ENCODE measurements at places on chromosomes 5 and 9. TPM values are rescaled to one million over a fixed set of nuclear protein-coding genes. Genes with fewer than 3 reads are reported as not detected.

GRCh38 chr5:93735378-93735777 lies 6.0 kb downstream of the POU5F2 start:
- H3K4me1 ChIP-seq, result no peaks in the 10 kb centered on the region
- H3K27me3 ChIP-seq, result no peaks in the 10 kb centered on the region
- H3K27ac ChIP-seq, result no peak overlapping the region
- no peak overlapping the region for H3K4me3 ChIP-seq

DNA sequence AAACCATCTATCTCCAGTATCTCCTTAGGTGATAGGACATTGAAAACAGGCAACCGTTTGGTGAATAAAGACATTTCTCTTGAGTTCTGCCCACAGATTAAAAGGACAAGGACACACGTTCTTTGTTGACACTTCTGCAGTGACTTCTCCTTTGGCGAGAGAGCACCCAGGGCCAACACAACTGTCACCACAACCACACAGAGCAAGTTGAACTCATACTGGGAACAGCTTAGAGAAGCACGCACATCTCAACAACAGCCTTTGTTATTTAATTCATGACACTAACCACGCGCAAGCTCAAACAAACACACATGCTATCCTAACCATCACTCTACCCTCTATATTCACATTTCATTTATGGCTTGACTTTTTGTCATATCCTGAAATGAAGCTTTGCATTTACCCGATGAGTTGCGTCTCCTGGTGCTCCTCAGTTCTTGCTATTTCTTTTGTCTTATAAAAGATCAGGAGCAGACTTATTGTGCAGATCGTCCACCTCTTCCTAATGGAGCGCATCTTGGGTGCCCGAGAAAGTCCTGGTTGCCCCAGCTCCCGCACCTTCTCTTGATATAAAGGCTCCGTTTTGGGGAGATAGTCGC lies 543 bp downstream of the ST8SIA4 start:
- H3K36me3 ChIP-seq, result no peaks in the 10 kb centered on the region
- H3K27ac ChIP-seq, result no peak overlapping the region
- peak overlapping the region; percentile 61 for H3K4me3 ChIP-seq
- H3K4me1 ChIP-seq, result peaks cover 16% of the 10 kb centered on the region
- peak; percentile 30 for DNase-seq

- no peaks in the 10 kb centered on the region for H3K27me3 ChIP-seq
- H3K27ac ChIP-seq, result no peak overlapping the region
- no peak overlapping the region for H3K4me3 ChIP-seq
- H3K4me1 ChIP-seq, result peaks cover 23% of the 10 kb centered on the region
Measured at GRCh38 chr5:59241119-59241518, 652.4 kb downstream of the PDE4D start.

Gene ZNF462
- 45.7 TPM for total RNA-seq

Gene CNTLN
- total RNA-seq, result 6.7 TPM

Gene ADAMTSL1
- total RNA-seq, result not detected

All from MCF 10A (cell line).